Fibroblast of skin of right quadriceps (primary cell): ENCODE measurements at places on chromosomes 7 and 10.
A peak's percentile ranks its signal among the peaks of the same experiment; 100 is the strongest.

DNA sequence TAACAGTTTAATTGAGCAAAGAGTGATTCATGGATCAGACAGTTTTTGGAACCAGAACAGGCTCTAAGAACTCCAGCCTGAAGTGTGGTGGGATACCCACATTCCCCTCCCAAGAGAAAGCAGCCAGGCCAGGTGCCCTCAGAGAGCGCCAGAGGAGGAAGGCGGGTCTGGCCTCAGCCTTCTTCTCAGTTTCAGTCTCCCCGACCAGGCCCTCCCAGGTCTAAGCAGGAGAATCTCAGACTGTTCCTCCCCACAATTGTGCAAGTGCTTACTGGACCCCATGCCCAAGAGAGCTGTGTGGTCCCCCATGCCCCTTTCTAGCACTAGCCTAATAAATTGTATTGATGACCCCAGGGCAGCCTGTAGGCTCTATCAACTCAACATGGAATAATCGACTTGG is 25.6 kb downstream of the PPIF start:
- no peak for DNase-seq

DNA sequence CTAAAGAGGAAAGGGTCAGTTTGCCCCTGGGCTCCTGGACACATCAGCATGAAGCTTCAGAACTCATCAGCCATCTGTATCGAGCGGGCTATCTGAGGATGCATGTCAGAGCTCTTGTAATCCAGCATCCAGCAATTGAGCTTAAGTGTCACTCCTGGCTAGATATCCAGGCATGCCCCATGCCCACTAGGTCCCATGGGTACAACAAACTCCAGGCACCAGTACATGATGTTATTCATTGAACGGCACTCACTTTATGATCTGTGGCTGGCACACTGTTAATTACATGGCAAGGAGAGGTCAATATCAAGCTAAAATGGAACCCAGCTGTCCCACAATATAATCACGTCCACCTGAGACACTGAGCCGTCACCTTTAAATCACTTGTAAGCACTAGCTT is 274.2 kb downstream of the ELMO1 start:
- DNase-seq, result no peak

GRCh38 chr7:144548556-144548955 is 145.1 kb upstream of the NOBOX start:
- DNase-seq, result no peak

DNA sequence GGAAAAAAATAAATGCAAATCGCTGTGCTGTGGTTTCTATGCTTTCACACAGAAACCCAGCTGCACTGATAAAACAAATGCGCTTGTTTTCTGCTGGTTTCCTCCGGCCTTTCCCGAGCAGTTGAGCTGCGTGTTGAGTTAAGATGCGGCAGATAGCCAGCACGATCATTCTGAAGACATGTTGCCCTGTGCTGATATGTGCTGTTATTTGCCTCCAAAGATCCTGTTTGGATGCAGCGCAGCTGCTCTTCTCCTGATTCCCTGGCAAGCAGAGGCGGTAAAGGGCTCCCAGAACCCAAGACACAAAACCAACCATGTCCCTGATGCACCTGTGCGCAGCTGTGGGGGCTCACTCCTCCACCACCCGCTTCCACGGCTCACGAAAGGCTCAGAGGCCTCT is 225.4 kb downstream of the PAXIP1 start:
- DNase-seq, result no peak

- no peak for DNase-seq
Observed at GRCh38 chr10:44774676-44775401, 136.3 kb upstream of the TMEM72 start.

GRCh38 chr7:88169717-88170320 is 50.0 kb downstream of the SRI start:
- DNase-seq, result peak; percentile 10

DNA sequence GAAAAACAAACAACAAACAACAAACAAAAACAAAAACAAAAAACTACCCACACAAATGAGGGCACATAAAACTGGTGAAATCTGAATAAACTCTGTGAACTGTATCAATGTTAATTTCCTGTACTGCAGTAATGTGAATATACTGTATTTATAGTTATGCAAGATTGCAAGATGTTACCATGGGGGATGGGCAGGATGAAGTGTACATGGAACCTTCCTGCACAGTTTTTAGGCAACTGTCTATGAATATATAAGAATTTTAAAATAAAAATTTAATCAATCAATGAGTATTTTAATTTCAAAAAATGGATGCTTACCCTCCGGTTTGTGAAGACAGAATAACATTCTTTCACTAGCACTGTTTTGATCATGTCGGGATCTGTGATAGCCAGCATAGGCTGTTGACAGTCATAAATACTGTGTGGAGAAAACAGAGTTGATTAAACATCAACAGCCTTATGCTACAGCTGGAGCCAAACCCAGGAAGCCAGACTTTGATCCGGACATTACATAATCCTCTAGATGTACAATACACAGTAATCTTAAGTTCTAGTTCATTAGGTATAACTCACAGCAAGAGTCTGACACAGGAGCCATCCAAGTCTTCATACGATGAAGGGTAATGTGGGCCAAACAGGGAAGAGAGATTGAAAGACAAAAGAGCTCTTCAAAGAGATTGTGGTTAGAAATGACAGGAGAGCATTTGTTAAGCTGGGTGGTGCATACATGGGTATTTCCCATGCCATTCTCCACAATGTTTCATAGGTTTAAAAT is 14.8 kb downstream of the CYP3A7 start:
- DNase-seq, result no peak

GRCh38 chr7:40329601-40330153 is 194.9 kb downstream of the SUGCT start:
- DNase-seq, result peak; percentile 59

DNA sequence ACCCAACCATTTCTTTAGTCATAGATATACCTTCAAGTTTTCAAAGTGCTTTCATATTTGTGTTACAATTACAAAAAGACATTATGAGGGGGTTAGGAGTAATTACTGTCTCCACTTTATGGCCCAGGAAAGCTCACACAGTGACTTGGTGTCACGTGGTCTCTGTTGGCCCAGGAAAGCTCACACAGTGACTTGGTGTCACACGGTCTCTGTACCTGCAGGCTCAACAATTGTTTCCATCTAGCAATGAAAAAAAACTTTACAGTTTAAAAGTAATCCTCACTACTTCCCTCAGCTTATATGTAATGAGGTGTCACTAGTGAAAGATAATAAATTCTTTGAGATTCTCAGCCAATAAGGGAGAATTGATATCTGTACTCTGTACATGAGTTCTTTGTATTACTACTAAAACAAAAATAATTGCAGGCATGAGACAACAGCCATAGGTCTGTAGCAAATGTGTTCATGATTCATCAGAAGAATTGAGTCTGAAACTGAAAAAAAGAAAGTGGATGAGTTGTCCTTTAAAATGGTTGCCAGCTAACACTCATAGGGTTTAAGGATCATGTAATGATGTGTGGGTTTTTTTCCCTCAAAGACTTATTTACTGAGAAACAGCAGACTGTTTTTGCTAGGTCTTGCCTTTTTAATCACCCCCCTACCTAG is 10.9 kb downstream of the OGDH start:
- DNase-seq, result peak; percentile 67

GRCh38 chr7:42236266-42236975 is 588 bp downstream of the GLI3 start:
- DNase-seq, result peak; percentile 76

DNA sequence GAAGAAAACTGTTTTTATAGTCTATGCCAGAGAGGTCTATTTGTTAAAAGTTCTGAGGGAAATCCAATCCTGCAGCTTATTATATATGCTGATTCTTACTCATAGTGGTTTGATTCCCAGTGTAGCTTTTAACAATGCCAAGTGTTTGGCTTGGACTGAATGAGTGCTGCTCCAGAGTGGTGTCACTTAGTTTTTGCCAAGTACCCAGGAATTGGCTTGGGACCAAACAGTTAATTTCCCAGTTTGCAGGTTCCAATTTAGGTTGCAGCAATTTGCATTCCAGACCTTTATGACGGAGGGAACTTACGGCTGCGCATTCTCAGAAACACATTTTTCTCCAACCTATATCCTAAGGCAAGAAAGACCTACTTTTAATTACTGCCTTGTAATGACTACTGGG is 32.4 kb downstream of the NSUN6 start:
- no peak for DNase-seq

DNA sequence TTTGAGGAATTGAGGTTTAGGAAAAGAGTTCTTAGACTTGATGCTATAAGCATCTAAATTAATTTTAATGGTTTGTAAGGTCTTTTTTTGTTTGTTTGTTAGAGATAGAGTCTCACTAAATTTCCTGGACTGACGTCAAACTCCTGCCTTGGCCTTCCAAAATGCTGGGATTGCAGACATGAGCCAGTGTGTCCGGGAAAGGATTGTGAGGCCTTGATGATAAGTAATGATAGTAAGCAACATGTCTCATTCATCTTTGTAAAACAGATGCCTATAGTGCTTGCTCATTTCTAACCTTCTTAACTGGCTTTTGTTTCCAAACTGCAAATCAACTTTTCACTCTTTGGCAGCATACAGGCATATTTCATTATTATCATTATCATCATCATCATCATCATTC is 176.0 kb upstream of the KCND2 start:
- no peak for DNase-seq

DNA sequence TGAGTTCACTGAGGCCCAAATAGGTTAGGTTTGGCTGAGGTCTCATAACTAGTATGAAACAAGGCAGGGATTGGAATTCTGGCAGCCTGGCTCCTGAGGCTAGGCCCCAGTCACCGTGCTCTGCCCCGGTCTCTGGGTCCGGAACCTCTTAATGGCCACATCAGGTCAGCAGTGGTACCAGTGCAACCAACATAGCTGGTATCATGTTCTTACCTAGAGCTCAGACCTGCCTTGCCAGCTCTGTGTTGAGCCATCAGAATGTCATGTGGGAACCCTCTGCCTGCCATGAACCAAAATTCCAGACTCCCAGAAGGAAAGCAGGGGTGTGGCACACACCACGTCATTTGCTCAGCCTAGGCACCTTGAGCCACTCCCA is 56.5 kb downstream of the ZNF467 start:
- DNase-seq, result no peak

GRCh38 chr10:110073896-110074295 is 66.1 kb downstream of the ADD3 start:
- peak; percentile 34 for DNase-seq

DNA sequence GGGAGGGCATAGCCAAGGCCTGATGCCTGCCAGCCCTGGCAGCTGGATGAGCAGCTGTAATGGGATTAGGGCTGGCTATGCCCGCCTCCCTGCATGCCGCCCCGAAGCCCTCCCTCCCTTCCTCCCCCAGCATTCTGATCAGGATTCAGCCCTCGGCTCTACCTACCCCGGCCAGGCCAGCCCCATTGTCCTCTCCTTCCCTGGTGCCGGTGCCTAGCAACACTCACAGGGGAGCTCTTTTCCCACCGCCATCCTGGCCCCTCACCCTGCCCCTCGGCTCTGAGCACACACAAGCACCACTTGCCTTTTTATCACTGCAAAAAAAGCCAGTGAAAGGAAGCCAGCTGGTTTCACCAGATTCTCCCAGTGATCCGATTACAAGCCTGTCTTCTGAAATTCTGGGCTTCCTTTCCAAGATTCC is 9.0 kb upstream of the ADCYAP1R1 start:
- DNase-seq, result no peak

DNA sequence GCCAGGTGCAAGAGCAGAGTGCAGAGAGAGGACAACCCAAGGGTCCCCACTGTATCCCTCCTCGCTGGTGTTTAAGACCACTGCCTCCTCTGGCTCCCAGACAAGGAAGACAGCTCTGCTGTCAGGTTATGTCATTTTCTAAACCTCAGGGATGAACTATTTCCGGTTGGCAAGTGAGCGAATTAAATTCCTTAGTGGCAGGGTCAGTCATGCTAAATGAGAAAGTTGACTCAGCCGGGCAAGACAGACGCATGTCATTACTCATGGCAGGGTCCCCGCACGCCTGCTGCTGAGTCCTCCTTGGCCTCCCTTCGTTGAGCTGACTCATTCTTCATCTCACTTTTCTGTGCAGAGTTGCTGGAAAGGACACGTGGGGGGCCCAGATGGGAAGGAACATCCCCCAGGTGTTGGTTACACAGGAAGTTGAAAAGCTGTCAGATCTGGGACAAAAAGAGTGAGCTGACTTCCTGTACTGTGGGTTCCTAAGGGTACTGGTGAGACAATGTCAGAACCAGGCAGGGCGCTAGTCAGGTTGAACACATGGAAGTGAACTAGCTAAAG is 47.1 kb upstream of the UCN3 start:
- peak; percentile 86 for DNase-seq

GRCh38 chr7:134780166-134780828 is 863 bp downstream of the CALD1 start:
- DNase-seq, result no peak

DNA sequence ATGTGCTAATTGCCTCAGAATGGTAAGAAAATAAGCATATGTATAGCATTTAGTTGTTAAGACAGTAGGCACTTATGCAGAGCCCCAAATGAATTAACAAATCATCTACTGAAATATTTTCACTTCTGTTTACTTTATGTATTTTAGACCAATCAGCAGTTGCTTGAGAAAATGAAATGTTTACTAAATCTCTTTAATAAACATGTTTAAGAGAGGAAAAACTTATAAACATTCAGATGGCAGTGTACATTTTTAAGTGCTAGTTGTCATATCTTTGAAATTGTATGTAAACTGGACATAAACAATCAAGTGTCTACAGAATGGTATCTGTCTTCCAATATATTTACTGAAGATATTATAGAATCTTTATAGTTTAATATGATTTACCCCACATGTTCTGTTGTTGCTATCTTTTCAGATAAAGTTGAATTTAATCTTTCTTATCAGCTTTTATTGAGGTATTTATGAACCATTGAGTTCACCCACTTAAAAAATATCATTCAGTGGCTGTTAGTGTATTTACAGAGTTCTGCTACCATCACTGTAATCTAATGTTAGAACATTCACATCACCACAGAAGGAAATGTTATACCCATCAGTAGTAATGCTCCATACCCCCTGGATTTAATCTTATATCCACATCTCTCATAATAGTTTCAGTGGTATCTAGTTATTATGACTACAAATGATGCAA is 264.3 kb downstream of the ADK start:
- no peak for DNase-seq

- peak; percentile 55 for DNase-seq
Observed at GRCh38 chr7:121235201-121235600, 93.6 kb upstream of the WNT16 start.

- DNase-seq, result no peak
Observed at GRCh38 chr10:123798856-123799255, 92.8 kb downstream of the CPXM2 start.

DNA sequence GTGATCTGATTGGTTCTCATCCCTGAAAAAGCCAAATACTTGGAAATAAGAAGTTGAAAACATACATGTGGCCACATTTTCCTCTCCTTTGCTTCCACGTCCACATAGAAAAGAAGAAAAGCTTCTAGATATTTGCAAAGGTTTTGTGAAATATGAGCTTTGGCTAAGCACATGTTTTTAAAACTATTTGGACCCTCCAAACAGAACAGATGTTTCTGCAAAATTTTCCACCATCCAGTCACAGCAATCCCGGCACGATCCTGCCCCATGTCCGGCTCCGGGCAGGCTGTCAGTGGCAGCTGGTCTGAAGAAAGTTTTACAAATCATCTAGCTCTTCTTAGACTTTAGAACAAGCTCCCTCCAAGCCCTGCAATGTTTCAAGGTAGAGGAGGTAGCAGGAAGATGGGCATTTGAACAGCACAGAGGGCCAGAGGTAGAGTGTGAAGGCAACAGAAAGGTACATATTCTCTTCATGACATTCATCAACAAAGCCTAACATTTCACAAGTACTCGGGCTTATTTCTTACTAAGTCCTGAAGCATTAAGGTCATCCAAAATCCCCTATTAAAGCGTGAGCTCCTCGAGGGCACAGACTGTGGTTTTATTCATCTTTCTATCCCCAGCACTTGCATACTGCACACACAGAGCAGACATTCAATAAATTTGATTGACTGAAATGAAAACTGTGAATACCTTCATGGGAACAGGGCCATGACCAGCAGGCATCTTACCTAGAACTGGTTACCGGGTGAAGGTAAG is 110.1 kb downstream of the JAZF1 start:
- no peak for DNase-seq
